Naive B cell (primary cell): ENCODE measurements at places on chromosomes 6 and 20. TPM values are rescaled to one million over a fixed set of nuclear protein-coding genes. Genes with fewer than 3 reads are reported as not detected.

CDYL gene
- polyA plus RNA-seq = 5.5 TPM

ELOVL2 gene
- polyA plus RNA-seq = not detected

RFX6 gene
- polyA plus RNA-seq = not detected

IL20RA gene
- polyA plus RNA-seq = not detected

PPP1R10 gene
- polyA plus RNA-seq = 27.2 TPM

NOX3 gene
- not detected for polyA plus RNA-seq

PMEPA1 gene
- polyA plus RNA-seq = 12.9 TPM

TGM3 gene
- not detected for polyA plus RNA-seq

SLC29A1 gene
- polyA plus RNA-seq = 1.1 TPM

NHSL1 gene
- not detected for polyA plus RNA-seq

OR2J3 gene
- polyA plus RNA-seq = not detected

NCR2 gene
- polyA plus RNA-seq = not detected

PDE7B gene
- polyA plus RNA-seq = 3.7 TPM

OR12D3 gene
- not detected for polyA plus RNA-seq

ZSCAN31 gene
- 1.5 TPM for polyA plus RNA-seq

KCNK15 gene
- not detected for polyA plus RNA-seq

MRAP2 gene
- polyA plus RNA-seq = not detected

ZNF311 gene
- not detected for polyA plus RNA-seq

TBX18 gene
- polyA plus RNA-seq = not detected

HLA-DMB gene
- 1,354 TPM for polyA plus RNA-seq

IPCEF1 gene
- polyA plus RNA-seq = 0.46 TPM

CD109 gene
- polyA plus RNA-seq = not detected

GLP1R gene
- polyA plus RNA-seq = not detected

TTBK1 gene
- not detected for polyA plus RNA-seq

OPRM1 gene
- polyA plus RNA-seq = not detected

C6orf141 gene
- not detected for polyA plus RNA-seq

DEFB132 gene
- not detected for polyA plus RNA-seq

PTPRT gene
- not detected for polyA plus RNA-seq

BPIFB1 gene
- polyA plus RNA-seq = not detected

OR2H2 gene
- not detected for polyA plus RNA-seq

PBOV1 gene
- polyA plus RNA-seq = not detected

GPR6 gene
- polyA plus RNA-seq = not detected

FAM135A gene
- polyA plus RNA-seq = 6.6 TPM

PLN gene
- not detected for polyA plus RNA-seq

CLIC5 gene
- 0.23 TPM for polyA plus RNA-seq

LY6G6F gene
- not detected for polyA plus RNA-seq

C6orf15 gene
- polyA plus RNA-seq = not detected

LINC00237 gene
- not detected for polyA plus RNA-seq

OR2W1 gene
- polyA plus RNA-seq = not detected

CENPW gene
- 4.7 TPM for polyA plus RNA-seq

DEFB124 gene
- polyA plus RNA-seq = not detected

PTK7 gene
- not detected for polyA plus RNA-seq

ADGB gene
- polyA plus RNA-seq = not detected

SLC22A2 gene
- not detected for polyA plus RNA-seq

PLAGL2 gene
- 4.1 TPM for polyA plus RNA-seq

HLA-C gene
- 1,783 TPM for polyA plus RNA-seq

RTF2 gene
- 148 TPM for polyA plus RNA-seq

RRAGD gene
- 0.68 TPM for polyA plus RNA-seq

TRDN gene
- not detected for polyA plus RNA-seq

SIRPG gene
- 0.43 TPM for polyA plus RNA-seq

TRIM39 gene
- polyA plus RNA-seq = 15.9 TPM

NKX2-4 gene
- not detected for polyA plus RNA-seq

PI3 gene
- not detected for polyA plus RNA-seq

TGM2 gene
- not detected for polyA plus RNA-seq

NEDD9 gene
- polyA plus RNA-seq = 44.8 TPM

VSX1 gene
- not detected for polyA plus RNA-seq

RWDD2A gene
- polyA plus RNA-seq = 2.1 TPM

MYLK2 gene
- not detected for polyA plus RNA-seq

ACSS1 gene
- 94.8 TPM for polyA plus RNA-seq

VSTM2L gene
- polyA plus RNA-seq = not detected
